ENCODE measurements at places on chromosomes 2 and 18.

DNA sequence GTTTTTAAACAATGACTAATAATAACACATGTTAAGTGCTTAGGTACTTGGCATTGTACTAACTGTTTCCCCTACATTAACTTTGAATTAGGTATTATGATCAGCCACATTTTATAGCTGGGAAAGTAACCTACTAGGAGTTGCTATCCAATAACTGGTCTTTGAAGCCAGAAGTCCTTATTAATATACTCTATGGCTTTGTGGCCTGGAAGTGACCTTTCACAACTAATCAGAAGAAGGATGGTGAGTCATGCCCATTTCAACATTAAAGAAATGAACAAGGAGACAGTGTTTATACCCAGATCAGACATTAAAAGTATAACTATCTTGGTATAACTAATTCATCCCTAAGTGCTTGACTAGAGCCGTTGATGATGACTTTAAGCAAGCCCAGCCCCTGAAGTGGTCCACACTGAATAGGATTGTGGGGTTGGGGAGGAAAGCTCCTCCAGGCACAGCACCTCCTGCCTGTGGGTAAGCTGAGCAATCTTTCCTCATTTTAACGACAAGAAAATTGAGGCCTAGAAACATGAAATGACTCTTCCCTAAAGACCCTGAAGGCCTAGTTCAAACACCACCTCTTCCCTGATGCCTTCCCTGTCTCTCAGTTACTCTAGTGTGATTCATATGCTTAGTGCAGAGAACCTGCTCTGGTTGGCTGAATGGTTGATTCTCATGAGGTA lies 71.6 kb upstream of the RFX8 start:
- DNase-seq = no peak

GRCh38 chr18:47557160-47557559 lies 305.7 kb upstream of the SKOR2 start:
- no peak for DNase-seq

GRCh38 chr2:38997781-38998180 lies 108.1 kb downstream of the ARHGEF33 start:
- no peak for DNase-seq

- DNase-seq = no peak
Observed at GRCh38 chr2:156541229-156541628, 105.0 kb downstream of the GPD2 start.

DNA sequence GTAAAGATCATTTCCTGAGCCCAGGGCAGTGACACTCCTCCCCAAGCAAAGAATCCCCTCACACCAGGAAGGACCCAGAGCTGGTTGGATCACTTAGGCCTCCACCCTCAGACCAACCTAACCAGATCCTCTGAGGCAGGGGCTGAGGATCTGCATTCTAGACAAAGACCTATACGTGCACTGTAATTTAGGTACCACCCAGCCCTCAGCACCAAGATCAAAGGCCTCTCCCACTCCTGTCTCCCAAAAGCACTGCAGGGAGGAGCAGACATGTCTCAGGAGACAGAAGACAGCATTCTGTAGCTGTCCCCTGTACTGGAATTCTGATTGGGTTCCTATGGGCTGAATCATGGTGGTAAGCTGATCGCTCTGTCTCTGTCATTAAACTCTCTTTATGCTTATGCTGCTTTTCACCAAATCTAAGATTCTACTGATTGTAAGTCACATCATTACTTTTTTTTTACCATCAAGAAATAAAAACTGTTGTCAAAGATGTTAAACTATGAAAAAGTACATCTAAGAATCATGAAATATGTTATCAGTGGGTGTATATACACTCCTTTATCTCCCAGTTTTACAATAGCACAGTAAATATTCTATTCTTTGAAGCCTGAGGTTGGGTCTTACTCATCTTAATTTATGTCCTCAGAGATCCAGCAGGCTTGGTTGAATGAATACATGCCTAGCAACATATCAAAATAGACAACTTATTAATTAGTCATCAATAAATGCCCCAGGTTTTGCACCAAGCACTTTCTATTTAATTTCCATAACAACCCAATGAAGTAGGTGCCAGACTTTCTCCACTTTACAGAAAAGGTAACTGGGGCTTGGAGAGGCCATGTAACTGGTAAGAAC lies 28.3 kb downstream of the MCFD2 start:
- no peak for DNase-seq

- no peak for DNase-seq
Observed at GRCh38 chr2:190856985-190857384, 23.6 kb upstream of the GLS start.

DNA sequence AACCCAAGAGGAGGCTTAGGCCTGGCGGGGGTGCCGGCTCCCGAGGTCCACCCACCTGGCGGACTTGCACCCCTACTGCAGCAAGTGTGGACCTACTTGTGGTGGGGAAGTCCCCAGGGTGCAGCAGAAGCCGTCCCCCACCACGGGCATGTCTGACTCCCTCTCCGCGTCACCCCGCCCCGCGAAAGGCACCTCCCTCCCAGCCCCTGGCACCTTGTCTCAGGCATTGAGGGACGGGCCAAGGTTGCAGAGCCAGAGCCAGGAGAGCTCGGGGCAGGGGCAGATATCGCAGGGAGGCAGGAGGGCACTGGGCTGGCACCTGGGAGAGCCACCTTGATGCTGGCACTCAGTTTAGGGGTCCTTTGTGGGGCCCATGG lies 19.0 kb downstream of the CROCC2 start:
- no peak for DNase-seq

DNA sequence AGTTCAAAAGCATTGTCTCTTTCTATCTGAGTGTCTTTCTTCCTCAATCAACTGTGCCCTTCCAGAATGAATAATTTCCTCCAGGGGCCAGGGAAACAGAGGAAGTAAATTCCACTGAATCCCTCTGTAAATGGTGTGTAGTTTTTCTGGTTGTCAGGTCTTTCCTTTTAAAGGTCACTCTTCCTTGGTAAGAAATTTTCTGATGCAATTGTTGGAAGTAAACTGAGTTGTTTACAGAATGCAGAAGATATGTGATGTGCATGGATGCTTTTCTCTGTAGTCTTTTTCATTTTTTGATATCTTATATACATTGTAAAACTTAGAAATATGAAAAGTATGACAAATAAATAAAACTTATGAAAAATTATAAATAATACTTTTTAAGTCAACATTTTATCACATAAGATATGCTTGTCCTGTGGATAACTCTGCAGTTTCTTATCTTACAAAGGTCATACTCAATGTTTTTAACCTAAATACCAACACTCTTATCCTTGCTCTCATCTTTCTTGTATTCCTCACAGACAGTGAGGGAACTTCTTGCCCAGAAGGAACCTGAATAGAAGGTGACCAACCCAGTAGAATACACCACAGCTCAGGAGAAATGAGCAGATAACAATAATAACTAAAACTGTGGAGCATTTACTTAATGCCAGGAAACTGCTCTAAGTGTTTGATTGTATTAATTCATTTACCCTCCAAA lies 234.5 kb downstream of the METTL4 start:
- no peak for DNase-seq

DNA sequence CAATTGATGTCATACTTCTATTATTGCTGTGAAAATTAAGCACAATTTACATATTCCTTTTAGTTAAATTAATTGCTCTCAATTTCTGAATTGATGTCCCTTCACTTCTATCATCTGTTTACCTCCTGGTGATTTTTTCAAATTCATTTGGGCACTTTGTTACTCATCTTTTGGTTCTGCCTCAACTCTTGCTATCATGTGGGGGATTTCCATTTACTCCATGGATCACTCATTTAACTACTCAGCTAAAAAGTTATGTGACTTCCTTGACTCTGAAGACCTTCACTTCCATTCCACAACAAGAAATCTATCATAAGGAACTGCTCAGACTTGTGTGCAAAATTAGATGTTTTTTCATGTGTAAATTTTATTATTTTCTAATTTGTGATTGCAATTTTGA lies 126.2 kb downstream of the EHBP1 start:
- no peak for DNase-seq

- no peak for DNase-seq
Observed at GRCh38 chr2:197356136-197356535, 45.6 kb upstream of the ANKRD44 start.

GRCh38 chr18:2918761-2919550 lies 72.2 kb downstream of the EMILIN2 start:
- no peak for DNase-seq

DNA sequence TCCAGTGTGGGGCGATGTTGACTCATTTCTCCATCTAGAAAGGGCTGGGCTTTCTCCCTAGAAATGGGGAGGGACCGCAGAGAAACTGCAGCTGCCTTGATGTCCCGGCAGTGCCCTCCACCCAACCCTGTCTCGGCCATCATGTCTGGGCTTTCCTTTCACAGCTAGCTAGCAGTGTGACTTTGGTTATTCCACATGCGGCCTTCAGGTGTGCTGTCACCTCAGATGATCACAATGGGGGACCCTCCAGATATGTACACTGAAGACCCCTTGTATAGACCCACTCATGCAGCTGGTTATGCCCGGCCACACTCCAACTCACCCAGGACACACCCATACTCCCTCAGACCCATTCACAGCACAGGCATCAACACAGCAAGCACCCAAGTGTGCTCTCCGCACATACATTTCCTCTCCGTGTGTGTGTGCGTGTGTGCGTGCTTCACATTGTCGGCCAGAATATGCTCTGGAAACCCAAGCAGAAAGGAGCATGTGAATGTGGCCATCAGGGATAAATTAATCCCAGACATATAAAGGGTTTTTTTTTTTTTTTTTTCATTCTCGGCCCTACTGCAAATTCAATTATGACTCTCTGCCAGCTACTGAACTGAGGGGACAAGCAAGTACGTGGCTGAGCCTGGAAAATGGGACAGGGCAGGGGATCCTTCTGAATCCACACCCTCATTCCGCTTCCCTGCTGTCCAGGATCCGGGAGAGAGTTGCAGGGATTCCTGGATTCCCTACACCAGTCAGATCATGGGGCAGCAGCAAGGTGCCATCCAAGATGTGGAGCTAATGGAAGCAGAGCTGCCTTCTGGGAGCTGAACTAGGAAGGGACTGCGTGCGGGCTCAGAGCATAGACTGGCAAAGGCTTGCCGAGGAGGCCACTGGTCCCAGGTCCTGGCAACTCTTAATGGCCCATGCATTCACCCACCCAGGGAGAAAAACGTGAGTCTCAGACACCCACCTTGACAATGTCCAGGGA lies 240.2 kb downstream of the DYSF start:
- DNase-seq = no peak

GRCh38 chr18:25815659-25816058 lies 274.8 kb downstream of the SS18 start:
- DNase-seq = no peak

- DNase-seq = no peak
Observed at GRCh38 chr2:14157816-14158215, 474.7 kb upstream of the LRATD1 start.

GRCh38 chr2:206627632-206628031 lies 14.7 kb upstream of the FAM237A start:
- DNase-seq = no peak

GRCh38 chr18:28112056-28112470 lies 64.9 kb downstream of the CDH2 start:
- DNase-seq = no peak

DNA sequence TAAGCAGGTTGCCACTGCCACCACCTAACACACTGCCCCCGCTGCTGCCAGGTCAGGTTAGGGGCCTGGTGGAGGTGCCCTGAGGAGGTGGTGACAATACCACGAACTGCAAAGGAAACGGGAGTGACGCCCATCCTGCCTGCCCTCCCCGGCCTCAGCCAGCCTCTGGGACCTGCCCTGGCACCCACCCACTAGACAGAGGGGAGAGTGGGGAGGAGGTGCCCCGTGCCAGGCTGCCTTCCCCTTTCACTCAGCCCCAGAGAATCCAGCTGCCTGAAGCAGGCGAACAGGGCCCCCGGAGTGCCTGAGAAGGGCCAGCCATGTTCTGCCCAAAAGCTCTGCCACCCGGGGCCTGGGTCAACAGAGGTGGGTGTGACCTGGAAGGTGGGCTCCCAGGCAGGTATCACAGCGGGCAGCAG lies 44.5 kb upstream of the FOSL2 start:
- no peak for DNase-seq

Data from NCI-H1417 treated with DMSO at 0.1 percent for 48 hours (cell line).